Activated gamma-delta T cell treated with Interleukin-2 at 50 U/mL for 16 hours (primary cell): ENCODE measurements at places on chromosomes 13 and 19.

- DNase-seq, result no peak
Observed at GRCh38 chr13:110300090-110300815, 6.7 kb downstream of the COL4A1 start.

GRCh38 chr19:45419396-45419795 lies 4.3 kb downstream of the ERCC1 start:
- DNase-seq, result no peak

DNA sequence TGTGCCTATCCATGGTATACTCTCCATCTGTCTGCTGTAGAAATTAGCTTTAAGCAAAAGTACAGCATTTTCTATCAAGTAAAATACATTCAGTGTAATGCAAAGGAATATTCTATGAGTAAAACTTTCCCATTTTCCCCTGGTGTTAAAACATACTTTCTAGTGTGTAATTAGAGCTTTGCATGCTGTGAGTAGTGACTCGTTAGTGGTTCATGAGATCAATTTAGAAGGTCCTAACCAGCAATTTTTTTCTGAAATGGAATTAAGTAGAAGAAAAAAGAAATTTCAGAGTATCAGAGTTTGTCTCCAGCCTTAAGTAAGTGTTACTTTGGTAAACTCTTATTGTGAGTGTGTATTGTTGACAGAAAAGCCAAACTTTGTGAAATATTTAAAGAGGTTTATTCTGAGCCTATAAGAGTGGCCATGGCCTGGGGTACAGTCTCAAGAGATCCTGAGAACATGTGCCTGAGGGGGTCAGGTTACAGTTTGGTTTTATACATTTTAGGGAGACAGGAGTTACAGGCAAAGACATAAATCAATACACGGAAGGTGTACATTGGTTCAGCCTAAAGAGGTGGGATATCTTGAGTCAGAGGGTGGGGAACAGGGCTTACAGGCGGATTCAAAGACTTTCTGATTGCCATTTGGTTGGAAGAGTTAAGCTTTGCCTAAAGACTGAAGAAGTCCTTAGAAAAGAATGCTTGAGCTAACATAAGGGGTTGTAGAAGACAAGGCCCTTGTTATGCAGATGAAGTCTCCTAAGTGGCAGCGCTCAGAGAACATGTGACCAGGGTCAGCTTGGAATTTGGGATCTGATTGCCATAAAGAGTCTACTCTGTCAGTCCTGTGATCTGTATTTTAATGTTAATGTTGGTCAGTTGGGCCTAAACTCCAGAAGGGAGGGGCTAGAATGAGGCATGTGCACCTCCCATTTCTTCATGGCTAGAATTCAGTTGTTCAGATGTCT lies 25.5 kb downstream of the FAM187B start:
- DNase-seq, result no peak

DNA sequence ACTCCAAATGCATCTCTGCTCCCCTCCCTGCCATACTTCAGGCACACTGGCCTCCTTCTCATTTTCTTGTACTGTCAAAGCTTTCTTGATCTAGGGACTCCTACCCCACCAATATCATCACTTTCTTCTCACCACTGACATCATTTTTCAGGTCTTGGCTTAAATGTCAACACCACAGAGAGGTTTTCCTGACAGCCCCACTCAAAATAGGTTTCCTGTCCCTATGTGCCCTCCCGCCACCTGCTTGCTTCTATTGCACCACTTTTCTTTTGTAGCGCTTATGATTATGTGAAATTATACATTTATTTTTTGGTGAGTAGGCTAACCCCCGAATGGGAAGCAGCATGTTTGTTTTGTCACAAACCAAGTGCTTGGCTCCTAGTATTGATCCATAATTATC lies 164.6 kb downstream of the NDFIP2 start:
- DNase-seq, result no peak

- DNase-seq, result no peak
Observed at GRCh38 chr13:27510082-27510481, 59.7 kb upstream of the MTIF3 start.

GRCh38 chr19:4523306-4524110 lies 5.2 kb upstream of the PLIN4 start:
- no peak for DNase-seq

DNA sequence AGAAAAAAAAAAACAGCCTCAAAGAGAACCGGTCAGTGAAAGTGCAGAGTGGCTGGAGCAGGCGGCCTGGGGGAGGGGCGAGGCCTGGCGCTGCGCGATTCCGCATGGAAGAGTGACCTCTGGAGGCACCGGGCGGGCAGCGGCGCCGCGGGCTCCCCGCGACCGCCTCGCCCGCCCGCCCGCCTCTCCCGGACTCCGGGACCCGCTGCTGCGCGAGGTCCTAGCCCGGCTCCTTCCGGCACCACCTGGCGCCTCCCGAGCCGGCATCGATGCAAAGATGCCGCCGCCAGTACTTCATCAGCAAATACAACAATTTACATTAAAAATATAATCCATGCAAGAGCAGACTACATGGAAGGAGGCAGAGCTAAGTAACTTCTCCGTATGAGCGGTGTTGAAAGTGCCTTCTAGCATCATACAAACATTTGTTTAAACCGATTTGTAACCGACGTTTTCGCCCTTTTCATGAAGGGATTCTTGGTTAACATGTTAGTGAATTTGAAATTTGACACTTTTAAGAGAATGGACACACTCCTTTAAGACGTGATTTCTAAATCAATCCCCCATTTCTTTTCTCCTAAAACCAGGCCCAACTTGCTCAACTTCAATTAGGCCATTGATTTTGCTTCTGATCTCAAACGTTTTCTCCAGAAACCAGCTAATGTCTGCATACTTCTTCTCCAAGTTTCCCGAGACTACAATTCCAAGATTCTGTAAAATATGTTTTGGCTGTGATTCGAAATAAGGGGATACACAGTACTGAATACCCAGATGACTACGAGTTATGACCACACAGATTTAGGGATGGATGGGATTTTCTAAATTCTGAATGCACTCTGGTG lies 2.1 kb downstream of the EFNB2 start:
- DNase-seq, result no peak

DNA sequence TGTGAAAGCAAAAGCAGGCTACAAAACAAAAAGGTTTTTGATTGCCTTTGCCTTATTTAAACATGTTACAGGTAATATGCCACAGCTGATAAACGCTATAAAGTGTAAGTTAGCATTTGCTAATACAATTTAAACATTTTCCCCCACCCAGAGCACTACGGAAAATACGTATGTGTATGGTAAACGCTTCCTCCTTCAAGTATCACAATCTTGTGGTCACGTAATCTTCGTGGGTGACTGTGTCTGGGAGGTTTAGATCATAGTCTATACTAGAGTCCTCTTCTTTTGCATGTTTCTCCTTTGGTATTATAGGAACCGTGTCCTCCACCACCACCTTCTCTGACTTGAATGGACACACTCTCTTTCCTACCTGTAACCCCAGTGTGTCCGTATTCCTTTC lies 38.1 kb upstream of the POSTN start:
- DNase-seq, result no peak

GRCh38 chr13:28719227-28720055 lies 671 bp upstream of the SLC46A3 start:
- no peak for DNase-seq

DNA sequence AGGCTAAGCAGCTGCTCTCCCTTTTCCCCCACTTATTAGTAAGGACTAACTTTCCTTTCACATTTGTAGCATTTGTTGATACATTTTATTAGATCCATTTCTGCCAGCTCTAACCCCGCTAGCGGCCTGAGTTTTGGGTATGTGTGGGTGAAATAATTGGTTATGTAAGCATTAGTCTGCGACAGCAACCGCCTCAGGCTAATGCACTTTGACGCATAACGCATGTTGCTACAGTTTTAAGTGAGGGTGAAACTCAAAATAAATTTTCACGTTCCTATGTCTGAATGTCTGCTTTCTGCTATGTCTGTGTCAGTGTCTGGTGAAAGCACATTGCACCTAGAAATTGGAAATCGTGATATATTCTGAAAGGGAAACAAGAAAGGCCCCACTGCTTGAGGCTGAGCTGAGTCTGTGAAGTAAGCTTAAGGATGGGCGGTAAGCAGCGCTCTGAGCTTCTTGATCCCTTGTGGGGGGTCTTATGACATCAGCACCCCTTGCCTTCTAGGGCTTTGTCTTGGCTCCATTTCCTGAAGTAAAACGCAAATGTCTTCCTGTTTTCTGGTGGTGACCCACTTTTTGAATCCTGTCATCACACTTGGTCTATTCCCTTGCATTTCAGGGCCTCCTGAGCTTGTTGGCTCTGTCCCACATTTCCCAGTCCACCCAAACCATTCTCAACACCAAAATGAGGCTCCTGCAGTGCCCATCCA lies 648.3 kb upstream of the ARGLU1 start:
- no peak for DNase-seq
